NCI-H1436 treated with DMSO at 0.1 percent for 48 hours (cell line): ENCODE measurements at places on chromosomes 3 and 15.

DNA sequence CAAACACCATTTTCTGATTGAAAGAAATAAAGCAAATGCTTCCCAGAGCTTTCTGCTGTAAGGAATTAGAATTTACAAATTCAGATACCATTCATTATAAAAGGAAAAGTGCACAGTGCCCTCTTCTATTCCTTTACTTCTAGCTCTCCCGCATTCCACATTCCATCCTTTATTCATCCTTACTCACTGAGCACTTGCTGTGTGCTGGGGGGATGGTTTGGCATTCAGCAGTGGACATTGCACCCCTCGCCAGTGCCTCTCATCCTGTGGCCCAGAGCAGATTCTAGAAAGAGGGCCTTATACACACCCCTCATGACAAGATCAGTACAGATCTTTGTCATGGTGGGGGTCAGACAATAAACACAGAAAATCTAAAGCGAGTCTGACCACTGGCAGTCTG, 73.0 kb downstream of the MGLL start:
- DNase-seq: no peak

DNA sequence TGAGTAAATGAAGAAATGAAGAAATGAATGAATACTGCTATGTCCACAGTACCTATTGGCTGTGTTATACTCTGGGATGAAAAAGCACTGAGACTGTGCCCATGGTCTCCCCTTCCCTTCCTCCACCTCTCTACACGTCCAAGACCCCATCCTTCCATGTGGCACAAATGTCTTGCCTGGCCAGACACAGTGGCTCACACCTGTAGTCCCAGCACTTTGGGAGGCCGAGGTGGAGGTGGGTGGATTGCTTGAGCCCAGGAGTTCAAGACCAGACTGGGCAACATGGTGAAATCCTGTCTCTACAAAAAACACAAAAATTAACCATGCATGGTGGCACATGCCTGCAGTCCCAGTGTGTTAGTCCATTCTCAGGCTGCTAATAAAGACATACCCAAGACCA, 200.1 kb downstream of the FAM43A start:
- no peak for DNase-seq

DNA sequence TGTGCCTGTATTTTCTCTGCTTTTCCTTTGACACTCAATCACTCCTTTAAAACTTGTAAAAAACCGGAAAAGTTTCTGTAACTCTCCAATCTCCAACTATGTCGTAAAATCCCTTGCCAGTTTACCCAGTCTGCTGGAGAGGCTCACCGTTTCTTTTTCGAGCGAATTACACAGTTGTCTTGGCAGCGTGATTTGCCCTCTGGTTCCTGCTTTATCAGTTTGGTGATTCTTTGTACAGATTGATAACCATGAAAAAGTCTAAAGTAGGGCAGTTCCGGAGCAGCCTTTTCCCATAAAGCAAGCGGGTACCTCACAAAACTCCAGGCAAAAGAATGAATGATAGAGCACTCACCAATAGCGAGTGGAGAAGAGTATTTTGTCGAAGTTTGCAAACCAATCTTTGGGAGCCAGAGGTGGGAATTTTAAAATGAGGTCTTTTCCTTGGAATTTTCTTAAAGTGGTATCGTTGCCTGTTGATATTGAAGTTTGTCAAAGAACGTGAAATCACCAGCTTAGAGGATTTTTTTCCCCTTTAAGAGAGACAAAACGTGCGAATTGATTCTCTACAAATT, at the start of gene TTC23:
Gene TTC23, minus strand, starts transcription at position 312 of the 572 bp plus-strand sequence. CDS start 20,869 bp downstream, outside the sequence.
- DNase-seq: no peak

DNA sequence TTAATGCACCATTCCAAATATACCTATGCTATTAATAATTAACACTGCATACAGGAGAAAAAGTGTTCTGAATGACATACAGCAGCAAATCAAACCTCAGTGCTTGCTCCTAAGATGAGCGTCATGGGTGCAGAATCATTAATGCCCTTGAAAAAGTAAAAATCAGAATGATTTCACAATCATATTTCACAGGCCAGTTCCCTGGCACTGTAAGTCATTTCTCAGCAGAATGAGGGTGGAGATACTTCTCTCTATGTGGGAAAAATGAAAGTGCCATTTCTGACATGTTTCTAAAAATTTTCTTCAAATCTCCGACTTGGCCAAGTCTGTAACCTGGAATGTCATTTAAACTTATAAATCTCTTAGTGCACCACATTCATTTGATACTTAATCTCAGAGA, 549.8 kb upstream of the AGTR1 start:
- no peak for DNase-seq

DNA sequence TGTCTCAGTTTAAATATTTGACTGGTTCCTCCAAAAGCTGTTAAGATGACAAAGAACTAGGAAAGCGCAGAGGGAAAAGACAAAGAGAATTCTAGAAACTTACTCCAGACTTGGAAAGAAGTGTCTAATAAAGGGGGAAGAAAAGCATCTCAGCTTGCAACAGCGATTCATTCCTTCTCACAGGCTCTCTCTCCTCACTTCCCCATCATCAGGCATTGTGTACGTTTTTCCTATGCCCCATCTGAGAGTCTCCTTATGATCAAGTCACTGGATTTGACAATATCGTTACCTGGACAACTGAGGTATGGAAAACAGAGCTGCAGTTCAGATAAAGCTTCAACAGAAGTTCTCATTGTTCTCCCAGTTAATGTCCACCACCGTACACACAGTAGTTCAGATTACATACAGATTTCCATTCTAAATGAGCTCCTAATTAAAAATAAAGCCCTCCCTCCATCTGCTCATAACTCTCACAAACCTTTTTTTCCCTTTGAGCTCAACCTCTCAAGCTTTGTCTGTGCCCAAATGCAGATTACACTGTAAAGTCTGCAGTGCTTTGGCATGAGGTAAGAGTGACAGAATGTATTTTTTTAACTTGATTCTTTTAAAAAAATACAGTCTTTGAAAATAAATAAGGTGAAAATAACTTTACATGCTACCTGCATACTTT, 254.4 kb upstream of the THBS1 start:
- DNase-seq: no peak

GRCh38 chr15:29785136-29785535, 37.1 kb downstream of the TJP1 start:
- DNase-seq: no peak

- no peak for DNase-seq
Observed at GRCh38 chr15:47577000-47577399, 140.3 kb upstream of the SEMA6D start.

DNA sequence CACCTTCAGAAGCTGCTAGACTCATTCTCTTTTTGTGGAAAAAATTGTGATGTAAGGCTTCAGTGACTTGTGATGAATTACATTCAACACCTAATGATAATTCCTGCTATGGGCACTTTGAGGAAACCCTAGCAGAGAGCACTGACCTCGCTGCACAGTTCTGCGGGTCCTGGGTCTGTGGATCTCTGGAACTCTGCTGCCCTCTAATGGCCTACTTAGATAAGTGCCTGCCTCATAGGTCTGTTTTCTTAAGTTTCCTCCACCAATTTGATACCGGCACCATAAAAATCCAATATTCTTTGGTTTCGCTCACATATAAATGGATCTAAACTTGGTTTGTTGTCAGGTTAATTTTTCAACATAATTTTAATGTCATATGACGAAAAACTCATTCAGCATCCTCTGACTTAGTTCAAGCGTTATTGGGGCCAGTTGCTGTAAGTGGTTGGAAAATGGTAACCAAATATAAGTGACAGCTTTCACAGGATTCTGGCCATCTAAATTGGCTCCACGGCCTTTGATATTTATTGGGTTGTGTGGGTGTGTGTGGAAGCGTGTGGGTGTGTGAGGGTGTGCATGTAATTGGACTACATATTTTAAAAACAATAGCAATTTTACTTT, 10.4 kb downstream of the SLITRK3 start:
- peak; percentile 8 for DNase-seq

DNA sequence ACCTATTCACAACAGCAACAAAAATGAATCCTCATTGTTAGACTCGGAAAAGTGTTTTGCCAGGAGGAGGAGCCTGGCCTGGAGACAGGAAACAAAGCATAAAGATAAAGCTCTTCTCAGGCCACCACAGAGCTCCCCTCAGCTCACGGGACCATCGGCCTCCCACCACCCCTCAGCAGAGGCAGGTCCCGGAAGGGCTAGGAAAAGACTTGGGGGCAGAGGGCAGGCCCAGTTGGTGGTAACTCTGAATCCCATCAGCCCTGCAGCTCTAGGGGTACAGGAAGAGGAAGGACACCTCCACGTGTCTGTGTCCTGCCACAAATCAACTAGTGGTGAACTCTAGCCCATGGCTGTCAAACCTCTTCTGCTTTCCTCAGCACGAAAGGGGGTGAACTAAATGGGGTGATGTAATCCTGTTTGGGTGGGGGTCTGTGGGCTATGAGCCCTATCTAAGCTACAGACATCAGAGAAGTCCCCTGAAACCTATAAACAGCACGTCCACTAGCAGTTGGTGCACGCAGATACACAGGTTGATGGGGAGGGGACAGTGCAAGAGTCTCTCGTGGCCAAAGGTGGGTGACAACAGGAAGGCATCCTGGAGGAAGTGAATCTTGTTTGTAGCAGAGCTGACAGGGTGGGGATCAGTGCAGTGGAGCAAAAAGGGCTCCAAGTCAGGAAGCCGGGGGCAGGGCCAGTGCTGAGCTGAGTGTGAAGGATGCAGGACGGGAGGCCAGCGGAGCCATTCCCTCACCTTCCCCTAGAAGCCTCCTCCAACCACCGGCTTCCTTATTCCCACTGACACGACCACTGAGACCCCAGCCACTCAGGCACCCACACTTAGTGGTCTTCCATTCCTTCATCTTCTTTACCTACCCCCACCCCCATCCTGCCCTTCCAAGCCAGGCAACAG, 111.1 kb upstream of the HACD2 start:
- no peak for DNase-seq

DNA sequence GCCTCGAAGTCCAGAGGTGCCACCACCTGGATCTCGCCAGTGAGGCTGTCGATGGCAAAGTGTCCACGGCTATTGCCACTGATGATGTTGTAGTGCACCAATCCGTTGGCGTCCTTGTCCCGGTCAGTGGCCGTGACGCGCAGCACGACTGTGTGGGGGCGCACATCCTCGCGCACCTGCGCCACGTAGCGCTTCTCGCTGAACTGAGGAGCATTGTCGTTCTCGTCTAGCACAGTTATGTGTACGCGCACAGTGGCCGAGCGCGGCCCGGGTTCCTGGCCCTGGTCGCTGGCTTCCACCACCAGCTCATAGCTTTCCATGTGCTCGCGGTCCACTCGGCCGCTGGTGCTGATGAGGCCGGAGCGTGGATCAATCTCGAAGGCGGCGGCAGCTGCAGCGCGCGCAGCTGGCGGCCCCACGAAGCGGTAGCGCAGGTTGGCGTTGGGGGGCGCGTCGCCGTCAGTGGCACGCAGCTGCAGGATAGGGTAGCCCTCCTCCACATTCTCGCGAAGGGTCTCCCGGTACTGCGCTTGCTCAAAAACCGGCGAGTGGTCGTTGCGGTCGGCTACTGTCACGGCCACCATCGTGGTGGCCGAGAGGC, 1.8 kb downstream of the CELSR3 start:
- DNase-seq: no peak

- DNase-seq: no peak
Observed at GRCh38 chr3:87855616-87856015, 203.2 kb downstream of the CGGBP1 start.

DNA sequence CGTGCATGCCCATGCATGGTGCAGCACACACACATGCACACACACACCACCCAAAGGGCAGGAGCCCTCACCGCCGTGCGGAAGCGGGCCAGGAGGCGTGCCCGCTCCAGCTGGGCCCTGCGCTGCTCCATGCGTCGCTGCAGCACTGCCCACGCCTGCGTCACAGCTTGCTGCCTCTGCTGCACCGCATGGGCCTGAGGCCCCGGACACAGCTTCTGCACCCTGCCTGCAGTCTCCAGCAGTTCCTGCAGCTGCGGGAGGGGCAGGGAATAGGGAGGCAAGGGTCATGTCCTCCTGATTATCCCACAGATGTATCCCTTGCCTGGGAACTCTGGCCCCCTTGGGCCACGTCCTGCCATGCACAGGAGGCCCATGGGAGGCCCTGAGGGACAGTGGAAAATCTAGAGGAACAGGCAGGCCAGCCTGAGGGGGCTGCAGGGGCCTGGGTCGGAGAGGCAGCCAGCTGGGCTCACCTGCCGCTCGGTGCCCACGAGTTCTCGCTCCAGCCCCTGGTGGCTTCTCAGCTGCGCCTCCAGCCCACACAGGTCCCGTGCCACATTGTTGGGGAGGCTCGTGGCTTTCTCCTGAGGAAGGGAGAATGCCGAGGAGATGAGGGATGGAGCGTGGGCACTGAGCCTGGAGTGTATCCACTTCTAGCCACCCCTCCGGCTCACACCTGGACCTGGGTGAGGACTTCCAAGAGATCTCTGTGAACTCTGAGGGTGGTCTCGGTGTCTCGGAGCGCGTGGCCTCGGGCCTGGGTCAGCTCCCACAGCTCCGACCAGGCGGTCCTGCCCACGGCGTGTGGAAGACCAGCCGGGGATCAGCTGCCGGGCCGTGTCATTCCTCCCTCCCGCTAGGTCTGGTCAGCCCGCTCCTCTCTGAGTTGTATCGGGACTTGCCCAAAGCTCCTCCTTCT, 23.8 kb downstream of the SPTBN5 start:
- DNase-seq: no peak

- DNase-seq: no peak
Observed at GRCh38 chr3:141904203-141904602, 27.8 kb downstream of the ATP1B3 start.

- DNase-seq: no peak
Observed at GRCh38 chr15:73740152-73741048, 12.8 kb downstream of the INSYN1 start.

GRCh38 chr3:14633819-14634424, 17.6 kb upstream of the CCDC174 start:
- no peak for DNase-seq

DNA sequence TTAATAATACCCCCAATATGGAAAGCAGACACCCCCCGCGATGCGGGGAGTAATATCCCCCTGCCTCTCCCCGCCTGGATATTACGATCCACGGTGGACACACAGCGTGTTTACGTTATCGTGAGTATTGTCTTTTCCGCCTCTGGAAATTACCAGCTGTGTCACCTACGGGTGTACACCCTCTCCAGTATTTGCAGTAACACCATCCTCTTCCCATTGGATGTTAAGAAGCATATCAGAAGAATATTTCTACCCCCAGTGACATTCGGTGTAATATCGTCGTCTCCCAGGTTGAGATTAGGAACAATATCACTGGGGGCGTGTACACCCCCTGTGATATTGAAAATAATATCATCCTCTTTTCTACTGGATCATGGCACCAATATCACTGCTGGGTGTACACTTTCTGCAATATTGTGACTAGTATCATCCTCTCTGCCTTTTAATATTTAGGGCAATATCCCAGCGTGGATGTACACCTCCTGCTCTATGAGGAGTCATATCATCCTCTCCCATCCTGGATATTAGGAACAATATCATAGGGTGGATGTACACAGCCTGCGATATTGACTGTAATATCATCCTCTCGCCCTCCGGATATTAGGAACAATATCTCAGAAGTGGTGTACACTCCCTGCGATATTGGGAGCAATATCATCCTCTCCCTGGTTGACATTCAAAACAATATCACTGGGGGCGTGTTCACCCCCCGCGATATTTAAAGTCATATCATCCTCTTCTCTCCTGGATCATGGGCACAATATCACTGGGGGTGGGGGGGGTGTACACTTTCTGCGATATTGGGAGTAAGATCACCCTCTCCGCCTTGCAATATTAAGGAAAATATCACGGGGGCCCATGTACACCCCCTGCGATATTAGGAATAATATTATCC, 20.3 kb upstream of the BMF start:
- DNase-seq: no peak
